ENCODE measurements at places on chromosomes 3 and 15.
A peak's percentile ranks its signal among the peaks of the same experiment; 100 is the strongest.

- DNase-seq: no peak
Observed at GRCh38 chr15:82585072-82585471, 44.8 kb upstream of the RPS17 start.

GRCh38 chr3:156388497-156389448 lies 166.1 kb downstream of the SSR3 start:
- DNase-seq: no peak

DNA sequence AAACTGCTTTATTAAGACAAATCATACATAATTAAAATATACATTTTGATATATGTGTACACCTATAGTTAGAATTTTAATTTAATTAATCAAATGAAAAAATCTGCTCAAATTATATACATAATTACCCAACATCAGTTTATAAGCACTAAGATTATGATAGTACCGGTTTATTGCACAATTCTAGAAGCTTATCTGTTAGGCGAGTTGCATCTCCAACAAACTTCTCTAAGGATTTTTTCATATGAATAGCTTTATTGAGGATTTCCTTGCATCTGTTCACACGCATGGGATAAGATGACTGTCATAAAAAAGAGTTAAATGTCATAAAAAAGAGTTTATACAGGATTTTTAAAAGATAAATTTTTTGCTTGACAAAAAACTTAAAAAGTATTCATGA lies 19.9 kb upstream of the XRN1 start:
- DNase-seq: no peak

DNA sequence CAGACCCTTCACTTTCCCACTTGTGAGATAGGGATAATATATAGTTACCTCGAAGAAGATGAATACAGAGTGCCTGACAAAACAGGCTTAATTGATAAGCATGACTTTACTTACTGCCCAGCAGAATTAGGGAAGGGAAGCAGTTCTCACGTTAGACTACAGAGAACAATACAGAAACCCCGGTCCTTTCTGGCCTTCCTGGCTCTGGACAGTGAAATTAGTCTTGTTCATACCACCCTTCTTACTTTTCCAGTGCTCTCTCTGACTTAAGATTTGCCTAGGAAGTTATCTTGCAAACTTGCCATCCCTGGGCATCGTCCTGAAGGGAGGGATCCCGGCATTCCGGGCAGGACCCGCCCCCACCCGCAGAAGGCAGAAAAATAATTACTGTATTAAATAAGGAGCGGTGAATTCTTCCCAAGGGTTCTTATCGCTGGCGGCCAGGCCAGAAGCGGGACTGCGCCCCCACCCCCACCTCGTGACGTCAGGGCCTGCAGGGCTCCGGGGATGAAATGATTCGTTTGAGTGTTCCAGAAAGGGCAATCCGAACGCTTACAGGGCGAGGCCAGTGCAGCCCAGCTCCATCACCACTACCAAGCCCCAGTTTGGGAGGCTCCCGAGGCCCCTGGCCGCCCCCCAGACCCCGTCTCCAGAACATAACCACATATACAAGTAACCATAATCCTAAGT lies 8.4 kb downstream of the SOX2 start:
- no peak for DNase-seq

GRCh38 chr15:95799286-95800200 lies 531.0 kb upstream of the NR2F2 start:
- no peak for DNase-seq

DNA sequence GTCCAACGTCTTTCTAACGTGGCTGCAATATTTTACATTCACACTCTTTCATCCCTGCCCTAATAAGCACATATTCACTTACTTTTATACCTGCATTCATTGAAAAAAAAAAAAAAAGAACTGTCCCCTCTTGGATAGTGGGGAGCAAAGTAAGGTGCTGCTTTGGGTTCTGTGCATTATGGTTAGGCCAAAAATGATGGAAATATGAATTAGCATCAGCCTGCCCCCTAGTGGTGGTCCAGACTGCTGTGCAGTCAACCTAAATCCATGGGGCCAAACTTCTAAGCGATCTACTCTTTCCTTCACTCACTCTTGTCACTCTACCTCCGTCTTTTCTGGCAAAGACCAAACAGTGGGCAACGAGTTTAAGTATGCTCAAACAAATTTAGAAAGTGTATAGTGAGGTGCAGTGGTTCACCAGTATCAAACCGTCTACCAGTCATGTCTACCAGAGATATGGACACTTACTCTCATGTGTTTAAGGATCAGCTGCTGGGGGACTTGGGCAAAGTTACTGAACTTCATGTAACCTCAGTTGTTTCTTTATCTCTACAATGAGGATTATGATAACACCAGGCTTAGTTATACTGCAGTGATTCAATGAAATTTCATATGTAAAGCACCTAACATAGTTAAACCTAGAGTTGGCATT lies 61.5 kb upstream of the GRM7 start:
- DNase-seq: peak; percentile 4

DNA sequence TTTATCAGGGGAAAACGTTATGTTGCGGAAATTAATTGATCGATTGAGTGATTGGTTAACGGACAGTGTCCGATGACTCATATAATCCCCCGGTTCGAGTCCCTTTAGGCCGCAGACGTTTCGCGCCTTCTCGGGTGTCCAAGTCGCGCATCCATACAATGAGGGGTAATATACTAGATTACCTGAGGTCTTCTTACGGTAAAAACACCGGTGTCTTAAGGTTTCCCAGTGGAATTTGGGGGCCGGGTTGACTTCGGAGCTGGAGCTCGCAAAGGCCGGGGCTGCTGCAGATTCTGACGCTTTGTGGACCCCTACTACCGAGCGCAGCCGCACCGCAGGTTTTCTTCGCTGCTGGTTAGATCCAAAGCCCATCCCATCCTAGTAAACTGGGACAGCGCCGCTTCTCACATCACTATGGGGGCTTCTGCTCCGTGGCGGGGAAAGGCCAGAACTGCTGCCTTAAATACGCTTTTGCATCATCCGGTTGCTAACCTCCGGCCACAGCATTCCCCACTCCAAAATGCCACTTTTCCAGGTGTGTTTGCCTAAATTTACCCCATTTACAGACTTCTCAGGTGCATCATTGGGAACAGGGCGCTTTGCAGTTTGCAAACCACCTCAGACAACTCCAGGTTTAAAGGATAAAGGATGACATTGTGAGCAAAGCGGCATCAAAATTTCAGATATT lies 858 bp upstream of the SACM1L start:
- DNase-seq: peak; percentile 19

GRCh38 chr3:85081191-85081906 lies 122.6 kb downstream of the CADM2 start:
- no peak for DNase-seq

DNA sequence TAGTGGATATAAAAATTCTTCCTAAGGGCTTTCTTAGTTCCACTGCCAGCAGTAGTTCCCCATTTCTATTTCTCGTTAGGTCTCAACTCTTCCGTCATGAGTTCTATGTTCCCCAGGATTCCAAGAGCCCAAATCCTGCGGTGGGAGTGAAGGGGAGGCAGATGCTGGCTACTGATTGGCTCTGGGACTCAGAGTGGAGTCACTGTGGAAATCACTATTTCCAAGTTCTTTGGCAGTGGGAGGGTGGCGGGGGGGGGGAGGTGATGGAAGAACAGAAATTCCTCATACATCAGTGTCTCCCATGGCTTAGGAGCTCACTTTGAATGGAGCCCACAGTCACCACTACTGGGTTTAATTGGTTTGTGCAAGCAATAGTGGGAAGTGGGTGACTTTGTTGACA lies 5.6 kb downstream of the CCR1 start:
- no peak for DNase-seq

DNA sequence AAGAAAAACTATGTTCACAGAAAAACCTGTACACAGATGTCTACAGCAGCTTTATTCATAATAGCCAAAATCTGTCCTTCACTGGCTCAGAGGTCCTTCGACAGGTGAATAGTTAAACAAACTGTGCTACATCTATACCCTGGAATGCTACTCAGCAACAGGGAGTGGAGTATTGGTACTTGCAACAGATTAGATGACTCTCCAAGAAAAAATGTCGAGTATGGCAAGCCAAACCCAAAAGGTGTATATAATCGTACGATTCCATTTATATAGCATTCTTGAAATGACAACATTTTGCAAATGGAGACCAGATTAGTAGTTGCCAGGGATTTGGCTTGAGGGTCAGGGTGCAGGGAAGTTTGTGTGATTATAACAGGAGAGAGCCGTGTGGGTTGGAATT lies 22.4 kb upstream of the RGMA start:
- DNase-seq: no peak

DNA sequence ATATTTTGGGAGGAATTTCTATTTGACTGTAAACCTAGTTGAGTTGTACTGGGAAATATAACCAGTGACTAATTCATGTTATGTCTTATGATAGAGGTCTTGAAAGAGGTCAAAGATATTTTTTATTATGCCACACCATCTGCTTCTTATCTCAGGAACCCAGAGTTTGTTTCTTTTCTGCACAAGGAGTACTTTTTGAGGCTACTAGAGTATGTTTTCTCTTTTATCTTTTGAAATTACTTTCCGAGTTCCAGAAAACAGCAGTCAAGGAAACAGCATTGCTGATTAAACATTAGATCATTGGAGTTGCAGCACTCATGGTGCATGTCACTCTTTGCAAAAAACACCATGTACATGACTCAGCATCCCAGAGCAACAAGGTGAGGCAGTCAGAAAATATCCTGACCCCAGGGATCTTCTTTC lies 645.8 kb upstream of the NR2F2 start:
- DNase-seq: no peak

DNA sequence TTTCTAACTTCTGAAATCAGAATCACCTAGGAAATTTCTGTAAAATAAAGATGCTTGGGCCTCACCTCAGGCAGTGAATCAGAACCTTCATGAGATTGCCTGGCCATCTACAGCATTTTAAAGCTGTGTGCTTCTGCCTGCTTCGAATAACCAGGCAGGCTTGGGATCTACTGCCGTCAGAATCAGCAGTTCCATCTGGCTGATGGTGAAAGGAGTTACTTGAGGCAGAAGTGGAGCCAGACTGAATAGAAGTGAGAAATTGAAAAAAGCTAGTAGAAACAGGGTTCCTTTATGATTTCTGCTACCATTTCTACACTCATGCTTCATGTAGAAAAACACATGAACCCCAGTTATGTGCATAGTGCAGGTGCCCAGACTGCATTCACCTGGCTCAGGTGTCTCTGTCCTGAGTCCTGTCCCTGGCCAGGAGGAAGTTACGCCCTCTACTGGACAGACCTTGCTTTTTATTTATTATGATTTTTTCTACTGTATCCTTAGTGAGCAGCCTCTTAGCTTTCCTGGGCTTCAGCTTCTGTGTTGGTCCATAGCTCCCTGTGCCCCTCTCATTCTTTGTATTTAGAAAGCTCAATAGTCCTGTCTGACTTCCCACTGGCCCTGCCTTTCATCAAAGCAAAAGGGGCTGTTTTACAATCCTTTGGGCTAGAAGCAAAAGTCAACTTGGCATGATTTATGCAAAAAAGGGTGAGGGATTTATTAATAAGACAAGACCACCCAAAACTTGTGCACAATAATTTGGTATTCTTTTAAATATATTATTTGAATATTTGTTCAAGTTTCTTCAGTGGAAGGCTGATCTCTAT lies 200.8 kb upstream of the GOLGA6L4 start:
- no peak for DNase-seq

DNA sequence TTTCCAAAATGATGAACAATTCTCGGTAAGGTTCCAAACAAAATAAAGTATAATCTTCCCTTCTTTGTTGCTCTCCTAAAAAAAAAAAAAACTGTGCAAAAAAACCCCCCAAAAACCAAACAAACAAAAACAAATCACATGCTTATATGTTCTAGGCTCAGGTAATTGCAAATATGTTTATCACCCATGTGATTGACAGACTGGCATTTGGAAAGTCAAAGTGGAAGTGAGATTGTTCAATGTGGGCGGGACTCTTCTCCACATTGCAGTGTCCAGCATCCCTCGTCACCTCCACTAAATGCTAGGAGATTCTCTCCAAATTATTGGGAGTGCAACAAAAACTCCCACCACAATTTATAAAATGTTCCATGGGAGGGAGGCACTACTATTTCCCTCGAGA lies 57.6 kb upstream of the CACNA1D start:
- no peak for DNase-seq

GRCh38 chr3:193470710-193471109 lies 84.0 kb downstream of the ATP13A4 start:
- no peak for DNase-seq

DNA sequence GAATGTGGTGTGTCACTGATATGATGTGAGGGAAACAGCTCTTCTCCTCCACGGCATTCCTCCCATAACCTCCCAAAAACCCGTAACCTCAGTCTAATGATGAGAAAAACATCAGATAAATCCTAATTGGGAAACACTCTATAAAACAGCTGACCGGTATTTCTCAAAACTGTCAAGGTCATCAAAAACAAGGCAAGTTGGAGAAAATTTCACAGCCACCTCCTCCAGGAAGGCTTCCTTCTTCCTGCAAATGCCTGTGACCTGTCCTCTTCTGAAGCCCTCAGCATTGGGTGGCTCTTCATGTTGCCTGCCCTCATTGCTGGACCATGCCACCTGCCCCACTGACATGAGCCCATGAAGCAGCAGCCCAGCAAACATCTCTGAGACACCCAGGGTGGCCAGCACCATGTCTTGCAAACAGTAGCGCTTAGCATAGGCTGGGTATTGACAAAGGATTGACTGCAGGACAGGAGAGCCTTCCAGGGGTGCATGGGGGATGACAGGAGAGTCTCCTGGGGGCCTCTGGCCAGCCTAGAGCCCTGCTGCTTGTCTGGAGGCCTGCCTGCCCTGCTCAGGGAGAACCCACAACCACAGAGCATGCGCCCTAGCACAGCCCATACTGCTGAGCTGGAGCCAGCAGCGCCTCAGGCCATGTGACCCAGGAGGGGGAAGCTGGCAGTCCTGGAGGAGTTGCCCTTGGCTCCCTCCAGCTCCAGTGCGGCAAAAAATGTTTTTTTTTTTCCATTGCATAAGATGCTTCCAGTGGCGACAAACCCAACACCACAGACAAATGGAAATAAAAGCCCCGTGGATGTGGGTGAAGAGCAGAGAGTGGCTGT lies 49.7 kb downstream of the XXYLT1 start:
- DNase-seq: no peak

DNA sequence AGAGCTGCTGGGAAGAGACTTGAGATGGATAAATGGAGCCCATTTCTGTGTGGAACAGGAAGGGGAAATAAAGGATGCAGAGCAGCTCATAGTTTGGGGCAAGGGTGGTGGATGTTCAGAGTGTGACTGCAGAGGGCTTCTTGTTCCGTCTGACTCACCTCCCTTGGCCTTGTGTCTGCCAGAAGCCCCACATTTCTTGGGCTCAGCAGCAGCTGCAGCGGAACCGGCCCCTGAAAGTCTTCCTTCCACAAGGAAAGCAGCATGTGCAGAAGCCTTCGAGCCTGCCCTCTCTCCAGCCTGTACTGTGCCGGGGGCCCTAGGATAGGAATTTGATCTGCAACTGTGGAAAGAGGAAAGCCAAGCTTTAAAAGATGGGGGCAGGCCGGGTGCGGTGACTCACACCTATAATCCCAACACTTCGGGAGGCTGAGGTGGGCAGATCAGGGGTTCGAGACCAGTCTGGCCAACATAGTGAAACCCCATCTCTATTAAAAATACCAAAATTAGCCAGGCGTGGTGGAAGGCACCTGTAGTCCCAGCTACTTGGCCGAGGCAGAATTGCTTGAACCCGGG lies 11.5 kb downstream of the CDAN1 start:
- no peak for DNase-seq

- no peak for DNase-seq
Observed at GRCh38 chr3:183870563-183870962, 14.1 kb downstream of the PARL start.

All from CD4-positive, alpha-beta T cell treated with Interleukin-2 at 100 ng/mL for 4 hours (primary cell).